Activated T-helper 2 cell treated with anti-CD3 and anti-CD28 coated beads, Interferon-gamma antibody, Interleukin-2, Interleukin-4, amounts not matched to agents 10 μg/mL and 5 μg/mL and 100 μg/mL, durations not matched to agents 14 hours and 24 hours and 36 hours (primary cell): ENCODE measurements at places on chromosomes 1 and 21.

DNA sequence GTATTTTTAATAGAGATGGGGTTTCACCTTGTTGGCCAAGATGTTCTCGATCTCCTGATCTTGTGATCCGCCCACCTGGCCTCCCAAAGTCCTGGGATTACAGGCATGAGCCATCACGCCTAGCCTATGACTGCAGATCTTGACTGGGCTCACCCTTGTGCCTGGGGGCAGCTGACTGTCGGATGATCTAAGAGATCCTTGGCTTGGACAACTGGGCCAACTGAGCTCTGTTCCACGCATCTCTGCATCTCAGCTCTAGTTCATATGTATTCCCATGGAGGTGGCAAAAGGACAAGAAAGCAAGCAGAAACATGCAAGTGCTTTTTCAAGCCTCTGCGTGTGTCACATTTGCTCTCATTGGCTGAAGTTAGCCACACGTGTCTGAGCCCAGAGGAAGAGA is 75.8 kb upstream of the SELENON start:
- DNase-seq, result no peak

GRCh38 chr1:191101960-191102359 is 624.3 kb upstream of the BRINP3 start:
- no peak for DNase-seq

DNA sequence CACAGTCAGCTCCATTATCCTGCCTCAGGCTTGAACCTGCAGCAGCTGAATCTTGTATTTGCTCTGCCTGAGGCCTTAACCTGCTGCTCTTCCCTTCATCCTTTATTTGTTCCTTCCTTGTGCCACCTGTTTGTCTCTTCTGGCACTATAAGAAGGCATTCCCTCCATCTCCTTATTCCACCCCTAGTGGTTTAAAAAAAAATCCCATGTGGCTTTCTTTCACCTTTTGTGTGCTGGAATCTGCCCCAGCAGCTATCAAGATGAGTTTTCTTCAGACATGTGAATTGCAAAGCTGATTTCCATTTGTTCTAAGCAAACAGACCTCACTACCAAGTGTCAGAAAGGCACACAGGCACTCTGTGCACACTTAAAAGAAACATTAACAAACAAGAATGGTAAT is 294.6 kb downstream of the TTLL7 start:
- no peak for DNase-seq

GRCh38 chr1:51276286-51276685 is 40.2 kb downstream of the RNF11 start:
- no peak for DNase-seq

DNA sequence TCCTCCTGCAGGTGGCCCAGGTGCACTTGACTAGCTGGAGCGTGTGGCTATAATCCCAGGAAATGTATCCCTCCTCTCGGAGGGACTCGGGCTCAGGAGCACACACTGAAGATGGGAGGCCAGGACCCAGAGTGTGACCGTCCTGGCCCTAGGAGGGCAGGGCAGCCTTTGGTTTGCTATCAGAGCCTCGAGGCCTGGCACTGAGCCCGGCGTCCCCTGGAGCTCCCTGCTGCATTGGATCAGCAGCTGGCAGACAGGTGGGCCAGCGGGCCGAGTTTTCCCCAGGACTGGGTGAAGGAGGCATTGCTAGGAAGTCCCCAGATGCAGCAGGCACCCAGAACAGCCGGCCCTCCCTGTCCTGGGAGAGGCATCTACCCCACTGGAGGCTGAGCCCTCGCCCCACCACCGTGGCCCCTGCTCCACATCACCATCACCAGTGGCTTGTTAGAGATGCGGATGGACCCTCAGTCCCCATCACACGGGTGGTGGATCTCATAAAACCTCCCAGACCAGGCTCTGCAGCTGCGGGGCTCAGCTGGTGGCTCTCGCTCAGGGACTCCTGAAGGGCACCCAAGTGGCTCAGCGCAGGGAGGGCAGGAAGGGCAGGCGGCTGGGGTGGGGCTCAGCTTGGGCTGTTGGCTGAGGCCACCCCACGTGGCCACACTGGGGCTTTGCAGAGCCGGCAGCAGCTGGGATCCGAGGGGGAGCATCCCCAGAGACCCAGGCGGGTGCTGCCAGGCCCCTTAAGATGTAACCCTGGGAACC is 32.7 kb upstream of the POFUT2 start:
- DNase-seq, result no peak

- DNase-seq, result no peak
Measured at GRCh38 chr1:177122461-177123251, 41.9 kb downstream of the ASTN1 start.

GRCh38 chr1:172867216-172867818 is 183.4 kb downstream of the TNFSF18 start:
- DNase-seq, result no peak

DNA sequence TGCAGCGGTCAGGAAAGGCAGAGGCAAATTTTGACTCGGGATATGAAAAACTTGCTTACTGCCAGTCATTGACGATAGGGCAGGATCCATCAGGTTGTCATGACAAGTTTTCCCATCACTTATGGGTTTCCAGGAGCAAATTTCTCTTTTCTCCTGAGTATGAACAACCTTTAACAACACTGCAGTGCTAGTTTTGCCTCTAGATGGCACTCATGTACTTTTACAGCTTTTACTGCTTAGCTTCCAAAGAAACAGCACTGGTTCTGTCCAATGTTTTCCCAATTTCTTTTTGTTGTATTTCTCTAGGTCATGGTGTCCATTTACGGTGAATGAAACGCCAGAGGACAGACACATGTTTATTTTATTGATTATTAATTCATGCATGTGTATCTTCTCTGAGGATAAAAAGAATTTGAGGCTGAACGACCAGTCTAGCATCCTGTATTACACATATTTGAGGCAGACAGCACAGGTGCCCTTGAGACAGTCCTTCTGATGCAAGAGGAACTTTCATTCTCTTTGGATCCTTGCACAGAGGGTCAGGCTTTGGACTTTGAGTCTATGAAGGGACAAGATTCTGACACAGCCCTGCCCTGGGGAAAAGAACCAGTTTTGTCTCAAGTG is 112.3 kb upstream of the TRABD2B start:
- DNase-seq, result no peak

DNA sequence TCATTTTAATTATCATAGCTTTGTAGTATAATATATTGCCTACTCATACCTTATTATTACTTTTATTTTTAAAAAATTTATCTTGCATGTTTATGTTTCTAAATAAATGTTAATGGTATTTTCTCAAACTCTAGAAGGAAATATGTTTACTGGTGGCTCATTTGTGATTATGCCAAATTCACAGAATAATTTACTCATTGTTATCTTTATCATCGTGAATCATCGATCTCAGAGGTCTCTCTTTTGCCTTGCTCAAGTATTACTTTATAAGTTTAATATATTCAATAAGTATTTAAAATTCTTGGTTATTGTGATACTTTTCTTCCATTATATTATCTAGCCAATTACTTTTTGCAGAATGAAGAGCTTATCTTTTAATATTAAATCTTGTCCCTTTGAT is 836.7 kb upstream of the ADAMTS5 start:
- no peak for DNase-seq

GRCh38 chr21:15539376-15539775 is 190.4 kb upstream of the USP25 start:
- DNase-seq, result no peak

GRCh38 chr1:14182856-14183255 is 415.6 kb upstream of the KAZN start:
- no peak for DNase-seq

DNA sequence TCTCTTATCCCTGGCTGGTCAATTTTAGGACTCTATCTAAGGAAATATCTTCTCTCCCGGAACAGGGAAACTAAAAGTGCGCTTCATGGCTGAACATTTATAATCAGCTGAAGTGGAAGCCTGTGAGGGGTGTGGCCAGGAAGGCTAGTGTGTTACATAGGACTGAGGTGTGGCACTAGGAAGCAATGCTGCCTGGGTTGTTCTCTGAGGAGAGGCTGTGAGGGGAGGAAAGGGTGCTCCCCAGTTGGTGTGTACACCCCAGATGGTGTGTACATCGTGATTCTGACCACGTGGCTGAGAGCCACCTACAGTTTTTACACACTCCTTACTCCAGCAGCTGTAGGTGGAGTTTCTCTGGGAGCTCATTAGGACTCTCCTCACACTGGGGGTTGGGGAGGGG is 16.3 kb downstream of the NTPCR start:
- no peak for DNase-seq

GRCh38 chr1:107640207-107640606 is 324.8 kb downstream of the VAV3 start:
- no peak for DNase-seq

DNA sequence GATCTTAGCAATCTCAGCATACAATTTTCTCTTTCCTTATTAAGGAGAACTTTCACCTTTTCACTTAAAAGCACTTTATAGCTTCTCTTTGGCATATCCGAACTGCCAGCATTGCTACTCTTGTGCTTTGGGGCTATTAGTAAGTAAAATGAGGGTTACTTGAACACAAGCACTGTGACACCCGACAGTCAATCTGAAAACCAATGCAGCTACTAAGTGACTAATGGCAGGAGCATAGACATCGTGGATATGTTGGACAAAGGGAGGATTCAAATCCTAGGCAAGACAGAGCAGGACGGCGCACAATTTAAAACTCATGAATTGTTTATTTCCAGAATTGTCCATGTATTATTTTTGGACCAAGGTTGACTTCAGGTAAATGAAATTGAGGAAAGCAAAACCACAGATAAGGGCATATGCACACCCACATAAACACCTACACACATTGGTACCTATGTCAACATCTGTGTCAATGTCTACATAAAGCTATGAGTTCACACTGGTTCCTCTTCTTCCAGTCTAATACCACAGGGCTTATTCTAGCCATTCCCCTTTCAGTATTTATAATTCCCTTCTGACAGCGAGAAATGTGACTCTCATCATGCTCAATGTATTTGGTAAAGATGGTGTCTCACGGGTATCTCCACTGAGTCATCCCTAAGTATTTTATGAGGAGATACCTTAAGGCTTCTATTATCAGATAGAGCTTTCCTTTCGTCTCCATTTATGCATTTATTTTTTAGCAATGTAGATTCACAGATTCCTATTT is 75.3 kb upstream of the RALGPS2 start:
- DNase-seq, result no peak

DNA sequence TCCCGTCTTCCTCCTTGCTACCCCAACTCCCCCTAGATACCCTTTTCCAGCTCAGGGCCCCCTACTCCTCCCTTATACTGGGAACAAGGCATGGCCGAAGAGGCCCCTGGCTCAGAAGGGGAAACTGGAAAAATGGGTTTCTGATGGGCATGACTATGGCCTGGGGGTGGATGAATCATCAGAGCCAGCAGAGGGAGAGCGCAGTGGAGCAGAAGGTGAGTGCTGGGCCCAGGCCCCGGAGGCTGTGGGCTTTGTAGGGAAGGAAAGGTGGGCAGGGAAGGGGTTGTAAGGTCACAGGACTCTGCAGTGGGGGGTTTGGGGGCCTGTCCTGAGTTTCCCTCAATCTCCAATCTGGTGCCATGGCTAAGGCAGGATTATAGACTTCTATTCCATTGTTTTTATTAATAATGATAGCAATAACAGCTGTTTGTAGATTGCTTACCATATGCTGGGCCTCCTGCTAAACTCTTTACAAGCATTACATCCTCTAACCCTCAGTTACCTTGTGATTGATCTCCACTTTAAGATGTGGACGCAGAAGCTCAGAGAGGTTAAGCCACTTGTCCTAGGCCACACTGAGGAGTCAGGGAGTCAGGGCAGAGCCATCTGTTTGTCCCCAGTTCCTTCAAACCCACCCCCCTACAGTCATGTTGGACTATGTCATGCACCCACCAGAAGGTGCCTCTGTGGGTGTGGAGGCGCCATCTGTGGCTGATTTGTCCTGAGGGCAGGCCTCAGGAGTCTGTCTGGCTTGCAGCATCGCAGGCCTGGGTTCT is 36.2 kb upstream of the ZNF362 start:
- DNase-seq, result no peak

DNA sequence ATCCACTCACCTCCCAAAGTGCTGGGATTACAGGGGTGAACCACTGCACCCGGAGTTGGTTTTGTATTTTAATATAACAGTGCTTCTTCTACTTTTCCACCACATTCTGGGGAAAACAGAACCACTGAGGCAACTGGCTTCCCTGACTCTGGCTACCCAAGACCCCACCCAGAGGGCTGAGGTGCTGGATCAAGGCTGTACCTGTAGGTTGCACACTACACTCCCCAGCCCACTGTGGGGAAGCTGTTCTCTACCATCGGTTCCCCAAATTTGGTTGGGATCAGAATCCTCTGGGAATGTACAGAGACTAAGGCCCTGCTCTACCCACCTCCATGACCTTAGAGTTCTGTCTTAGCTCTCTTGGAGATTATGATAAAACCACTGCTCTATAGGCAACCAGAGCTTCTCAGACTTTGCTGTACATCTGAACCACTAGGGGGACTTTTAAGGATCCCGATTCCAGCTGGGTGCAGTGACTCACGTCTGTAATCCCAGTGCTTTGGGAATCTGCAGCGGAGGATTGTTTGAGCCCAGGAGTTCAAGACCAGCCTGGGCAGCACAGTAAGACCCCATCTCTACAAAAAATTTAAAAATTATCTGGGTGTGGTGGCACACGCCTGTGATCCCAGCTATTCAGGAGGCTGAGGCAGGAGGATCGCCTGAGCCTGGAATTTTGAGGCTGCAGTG is 51.6 kb downstream of the GNG4 start:
- DNase-seq, result no peak

DNA sequence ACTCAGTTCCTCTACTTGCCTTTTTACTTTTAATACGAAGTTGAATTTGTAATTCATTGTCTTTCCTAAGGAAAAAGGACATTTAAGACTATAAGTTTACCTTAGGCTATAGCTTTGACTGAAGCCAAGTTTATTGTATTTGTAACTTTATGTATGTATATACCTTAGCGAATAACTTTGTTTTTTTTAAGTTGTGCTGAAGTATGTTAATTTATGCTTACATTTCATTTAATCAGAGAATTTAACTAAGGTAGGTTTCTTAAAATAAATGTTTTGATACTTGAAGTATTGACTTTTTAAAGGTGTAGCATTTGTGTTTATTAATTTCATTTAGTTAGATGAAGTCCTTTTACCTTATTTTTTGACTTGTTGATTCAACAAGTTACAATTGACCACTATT is 55.2 kb upstream of the TPTE start:
- DNase-seq, result no peak

GRCh38 chr1:145995964-145996432 is 381 bp downstream of the TXNIP start:
- no peak for DNase-seq

- no peak for DNase-seq
Measured at GRCh38 chr1:43381612-43382011, 8.0 kb downstream of the MED8 start.

DNA sequence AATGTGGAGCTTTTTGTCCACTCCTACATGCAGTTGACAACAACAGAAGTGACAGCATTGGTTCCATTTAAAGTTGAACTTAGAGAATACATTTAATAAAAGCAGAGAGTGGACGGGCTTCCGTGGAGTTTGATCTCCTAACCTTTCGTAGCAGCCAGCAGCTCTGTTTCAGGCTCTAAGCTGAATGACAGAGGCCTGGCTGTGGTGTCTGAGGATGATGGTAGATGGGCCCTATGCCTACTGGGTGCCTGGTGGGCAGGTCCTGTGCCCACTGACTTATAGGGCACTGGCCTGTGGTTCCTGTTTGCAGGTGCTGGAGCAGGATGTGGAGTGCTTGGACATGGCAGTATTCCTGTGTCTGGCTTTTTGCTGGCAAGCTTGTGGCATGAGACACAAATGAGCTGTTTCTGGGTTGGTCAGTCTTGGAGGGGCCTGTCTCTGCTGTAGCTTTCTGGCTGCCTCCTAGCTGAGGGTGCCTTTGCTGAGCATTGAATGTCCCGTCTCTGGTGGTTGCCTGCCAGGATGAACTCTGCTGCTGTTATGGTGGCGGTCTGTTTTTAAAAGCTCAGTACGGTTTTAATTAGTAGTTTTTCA is 54.6 kb downstream of the PRDM2 start:
- no peak for DNase-seq
